Stimulated activated CD4-positive, alpha-beta T cell treated with anti-CD3 and anti-CD28 coated beads, Interleukin-12 subunit alpha, Interleukin-12 subunit beta, amount 100 ng/mL, for 4 hours (primary cell): ENCODE measurements at places on chromosomes 16 and 17.

DNA sequence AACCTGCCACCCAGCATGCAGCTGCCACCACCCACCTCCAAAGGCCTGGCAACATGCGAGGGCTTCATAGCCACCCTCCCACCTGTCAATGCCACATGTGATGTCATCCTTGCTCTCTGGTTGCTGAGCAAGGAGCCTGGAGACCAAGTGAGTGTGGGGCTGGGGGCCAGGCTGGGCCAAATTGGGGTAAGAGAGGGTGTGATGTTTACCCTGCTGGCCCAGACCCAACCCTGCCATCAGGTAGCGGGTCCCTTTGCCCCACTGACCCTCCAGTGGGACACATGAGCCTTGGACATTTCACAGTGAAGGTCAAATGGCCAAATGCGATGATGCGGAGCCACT lies 8.9 kb downstream of the ALOX15B start:
- DNase-seq: no peak

GRCh38 chr17:36793976-36794375 lies 143.3 kb upstream of the LHX1 start:
- DNase-seq: no peak

DNA sequence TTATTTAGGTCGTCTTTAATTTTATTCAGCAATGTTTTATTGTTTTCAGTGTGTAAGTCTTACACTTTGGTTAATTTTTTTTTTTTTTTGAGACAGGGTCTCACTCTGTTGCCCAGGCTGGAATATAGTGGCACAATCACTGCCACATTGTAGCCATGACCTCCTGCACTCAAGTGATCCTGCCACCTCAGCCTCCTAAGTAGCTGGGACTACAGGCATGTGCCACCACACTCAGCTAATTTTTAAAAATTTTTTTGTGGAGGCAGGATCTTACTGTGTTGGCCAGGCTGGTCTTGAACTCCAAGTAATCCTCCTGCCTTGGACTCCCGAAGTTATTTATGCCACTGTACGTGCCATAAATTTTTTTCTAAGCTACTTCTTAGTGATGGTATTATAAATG lies 14.5 kb downstream of the RPS6KB1 start:
- DNase-seq: no peak

GRCh38 chr16:16158741-16159374 lies 64.4 kb downstream of the ABCC6 start:
- no peak for DNase-seq

- no peak for DNase-seq
Measured at GRCh38 chr16:56711862-56712261, 18.1 kb upstream of the NUP93 start.

- DNase-seq: no peak
Measured at GRCh38 chr17:79979221-79979741, 56.4 kb downstream of the TBC1D16 start.

GRCh38 chr17:74679374-74679773 lies 33.3 kb downstream of the CD300LF start:
- no peak for DNase-seq

GRCh38 chr17:38960402-38960801 lies 6.8 kb downstream of the FBXO47 start:
- DNase-seq: no peak

DNA sequence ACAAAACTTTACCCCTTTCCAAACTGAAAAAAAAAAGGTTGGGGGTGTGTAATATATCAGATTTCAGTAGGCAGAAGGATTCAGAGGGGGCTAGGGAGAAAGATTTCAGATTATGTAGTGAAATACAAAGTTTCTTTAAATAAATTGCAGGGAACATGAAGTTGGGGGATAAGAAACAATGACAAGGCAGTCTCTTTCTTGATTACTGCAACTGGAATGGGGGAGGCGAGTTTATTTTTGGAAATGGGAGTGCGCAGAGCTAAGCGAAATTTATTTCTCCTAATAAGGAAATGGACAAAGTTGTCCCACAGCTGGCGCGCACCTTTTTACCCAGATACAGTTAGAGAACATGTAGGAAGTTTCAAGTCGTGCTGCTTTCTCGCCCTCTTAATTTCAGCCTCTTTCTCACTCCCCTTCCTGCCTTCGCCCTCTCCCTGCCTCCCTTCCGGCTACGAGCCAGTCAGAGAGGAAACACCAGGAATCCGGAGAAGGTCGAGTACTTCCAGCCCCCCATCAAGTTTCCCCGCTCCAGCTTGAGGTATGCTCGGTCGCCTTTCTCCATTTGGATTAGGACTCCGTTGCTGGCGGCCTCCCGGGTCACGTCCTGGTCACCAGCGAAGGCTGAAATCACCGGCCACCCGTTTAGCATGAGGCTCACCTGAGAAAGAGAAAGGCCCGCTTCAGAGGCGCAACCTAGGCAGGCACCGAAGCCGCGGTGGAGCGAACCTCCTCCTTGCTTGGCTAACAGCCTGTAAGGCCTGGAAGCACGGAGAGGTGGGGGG lies 2.5 kb downstream of the CBLN1 start:
- no peak for DNase-seq

DNA sequence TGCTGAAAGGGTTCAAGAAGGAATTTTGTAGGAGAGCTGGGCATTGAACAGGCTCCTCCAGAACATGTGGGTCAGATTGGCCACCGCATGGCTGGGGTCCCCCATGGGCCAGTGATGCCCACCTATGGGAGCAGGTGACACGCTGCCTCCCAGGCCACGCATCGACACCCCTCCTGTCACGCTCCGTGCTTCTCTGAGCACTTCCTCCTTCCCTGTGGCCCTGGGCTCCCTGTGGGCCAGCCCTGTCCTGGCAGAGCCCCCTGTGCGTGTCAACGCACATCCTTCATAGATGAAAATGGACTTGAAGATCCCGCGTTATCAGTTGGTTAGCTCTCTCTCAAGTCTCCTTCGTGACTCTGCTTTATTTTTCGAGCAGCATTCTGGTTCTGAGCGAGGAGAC lies 160.3 kb downstream of the RPTOR start:
- DNase-seq: no peak

DNA sequence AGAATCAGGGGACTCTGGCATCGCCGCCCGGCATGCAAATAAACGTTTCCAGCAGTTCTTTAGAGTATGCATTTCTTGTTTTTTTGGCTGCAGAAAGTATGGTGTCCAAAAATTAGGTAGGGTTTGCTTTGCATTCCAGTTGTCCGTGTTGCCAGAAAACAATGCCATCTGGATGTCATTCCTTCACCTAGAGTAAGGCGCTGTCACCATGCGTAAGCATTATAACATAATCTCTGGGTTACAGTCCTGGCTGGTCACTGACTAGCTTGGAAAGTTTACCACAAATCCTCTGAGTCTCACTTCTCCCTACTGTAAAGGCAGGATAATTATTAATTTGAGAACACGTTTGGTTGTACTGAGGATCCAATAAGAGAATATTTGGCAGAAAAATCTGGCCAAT lies 457.7 kb downstream of the XYLT1 start:
- DNase-seq: no peak

GRCh38 chr16:23433261-23433920 lies 19.6 kb downstream of the COG7 start:
- DNase-seq: no peak

DNA sequence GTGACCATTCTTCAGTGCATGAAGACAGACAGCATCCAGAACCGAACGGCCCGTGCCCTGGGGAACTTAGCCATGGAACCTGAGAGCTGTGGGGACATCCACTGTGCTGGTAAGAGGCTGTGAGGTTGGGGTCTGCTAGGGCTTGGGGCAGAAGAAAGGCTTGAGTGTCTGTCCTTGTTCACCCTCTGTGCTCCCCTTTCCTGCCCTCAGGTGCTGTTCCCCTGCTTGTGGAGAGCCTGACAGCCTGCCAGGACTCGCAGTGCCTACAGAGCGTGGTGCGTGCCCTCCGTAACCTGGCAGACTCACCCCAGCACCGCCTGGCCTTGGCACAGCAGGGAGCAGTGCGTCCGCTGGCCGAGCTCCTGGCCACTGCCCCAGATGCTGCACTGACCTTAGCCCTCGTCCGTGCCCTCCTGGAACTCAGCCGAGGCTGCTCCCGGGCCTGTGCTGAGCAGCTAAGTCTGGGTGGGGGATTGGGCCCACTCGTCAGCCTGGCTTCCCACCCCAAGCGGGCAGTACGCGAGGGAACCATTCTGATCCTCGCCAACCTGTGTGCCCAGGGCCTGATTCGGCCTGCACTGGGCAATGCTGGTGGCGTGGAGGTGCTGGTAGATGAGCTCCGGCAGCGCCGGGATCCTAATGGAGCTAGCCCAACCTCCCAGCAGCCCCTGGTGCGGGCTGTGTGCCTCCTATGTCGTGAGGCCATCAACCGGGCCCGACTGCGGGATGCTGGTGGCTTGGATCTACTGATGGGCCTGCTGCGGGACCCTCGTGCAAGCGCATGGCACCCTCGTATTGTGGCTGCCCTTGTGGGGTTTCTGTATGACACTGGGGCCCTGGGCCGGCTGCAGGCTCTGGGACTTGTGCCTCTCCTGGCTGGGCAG lies 2.9 kb downstream of the ARMC5 start:
- no peak for DNase-seq

DNA sequence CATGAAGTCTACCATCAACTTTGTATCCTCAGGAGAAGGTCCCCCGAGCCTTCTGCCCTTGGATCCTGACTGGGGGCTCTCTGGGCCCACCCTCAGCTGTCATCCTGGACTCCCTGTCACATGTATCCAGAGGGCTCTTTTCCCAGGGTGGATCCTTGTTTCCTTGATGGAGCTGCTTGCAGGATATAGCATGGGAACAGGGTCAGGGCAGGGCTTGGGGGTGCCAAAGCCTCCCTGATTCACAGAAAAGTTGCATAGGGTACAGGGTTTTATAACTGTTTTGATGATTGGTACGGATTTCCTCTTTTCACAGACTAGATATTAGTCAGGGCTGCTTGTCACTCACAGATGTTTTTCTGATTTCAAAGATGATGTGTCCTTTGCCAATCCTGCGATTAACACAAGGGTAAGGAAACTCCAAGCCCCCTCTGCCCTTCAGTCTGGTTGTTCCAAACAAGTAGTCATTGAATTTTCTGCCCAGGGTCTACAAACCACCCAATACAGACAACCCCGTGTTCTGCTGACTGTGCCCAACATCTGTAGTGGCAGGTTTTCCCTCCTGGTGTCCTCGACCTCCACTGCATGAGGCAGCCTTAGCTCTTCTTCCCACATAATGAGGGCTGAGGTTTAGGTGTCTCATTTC lies 20.6 kb upstream of the SLC35G3 start:
- no peak for DNase-seq

DNA sequence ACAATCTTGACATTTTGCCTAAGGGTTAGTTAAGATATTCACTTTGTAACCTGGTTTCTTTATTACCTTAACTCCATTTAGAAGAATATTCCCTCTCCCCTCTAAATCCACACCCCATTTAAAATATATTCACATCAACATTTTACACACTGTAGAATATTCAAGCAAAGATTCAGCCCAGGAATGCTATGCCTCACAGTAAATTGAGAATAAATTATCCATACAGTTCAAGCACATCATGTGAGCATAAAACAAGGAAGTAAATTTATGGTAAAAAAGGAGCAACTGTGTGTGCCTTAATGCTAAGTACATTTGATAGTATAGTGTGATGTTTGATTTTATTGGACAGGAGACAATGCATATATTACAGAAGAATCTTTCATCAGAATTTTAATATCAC lies 806.6 kb upstream of the KIF2B start:
- no peak for DNase-seq

GRCh38 chr16:75702242-75702641 lies 981 bp upstream of the DUXB start:
- DNase-seq: no peak

DNA sequence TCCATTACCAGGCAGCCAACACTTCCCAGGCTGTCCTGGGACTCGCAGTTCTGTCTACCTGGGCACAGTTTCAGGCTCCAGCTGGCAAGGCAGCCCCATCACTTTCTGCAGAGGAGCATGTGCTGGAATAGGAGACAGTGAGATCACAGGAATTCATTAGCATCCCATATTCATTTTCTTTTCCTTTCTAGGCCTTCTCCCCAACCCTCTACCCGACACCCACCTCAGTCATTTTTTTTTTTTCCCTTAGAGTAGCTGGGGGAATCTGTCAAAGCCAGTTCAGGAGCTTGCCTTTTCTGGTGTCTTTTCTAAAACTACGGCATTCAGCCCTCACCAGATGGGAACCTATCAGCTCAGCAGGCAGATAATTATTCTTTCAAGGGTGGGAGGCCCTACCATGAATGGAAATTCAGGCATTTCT lies 42.4 kb upstream of the FBXO47 start:
- no peak for DNase-seq

- no peak for DNase-seq
Measured at GRCh38 chr16:84600343-84601229, 17.3 kb downstream of the COTL1 start.

GRCh38 chr17:38354466-38354865 lies 2.8 kb downstream of the SOCS7 start:
- DNase-seq: no peak

- no peak for DNase-seq
Measured at GRCh38 chr16:983044-984030, 1.8 kb downstream of the SOX8 start.

DNA sequence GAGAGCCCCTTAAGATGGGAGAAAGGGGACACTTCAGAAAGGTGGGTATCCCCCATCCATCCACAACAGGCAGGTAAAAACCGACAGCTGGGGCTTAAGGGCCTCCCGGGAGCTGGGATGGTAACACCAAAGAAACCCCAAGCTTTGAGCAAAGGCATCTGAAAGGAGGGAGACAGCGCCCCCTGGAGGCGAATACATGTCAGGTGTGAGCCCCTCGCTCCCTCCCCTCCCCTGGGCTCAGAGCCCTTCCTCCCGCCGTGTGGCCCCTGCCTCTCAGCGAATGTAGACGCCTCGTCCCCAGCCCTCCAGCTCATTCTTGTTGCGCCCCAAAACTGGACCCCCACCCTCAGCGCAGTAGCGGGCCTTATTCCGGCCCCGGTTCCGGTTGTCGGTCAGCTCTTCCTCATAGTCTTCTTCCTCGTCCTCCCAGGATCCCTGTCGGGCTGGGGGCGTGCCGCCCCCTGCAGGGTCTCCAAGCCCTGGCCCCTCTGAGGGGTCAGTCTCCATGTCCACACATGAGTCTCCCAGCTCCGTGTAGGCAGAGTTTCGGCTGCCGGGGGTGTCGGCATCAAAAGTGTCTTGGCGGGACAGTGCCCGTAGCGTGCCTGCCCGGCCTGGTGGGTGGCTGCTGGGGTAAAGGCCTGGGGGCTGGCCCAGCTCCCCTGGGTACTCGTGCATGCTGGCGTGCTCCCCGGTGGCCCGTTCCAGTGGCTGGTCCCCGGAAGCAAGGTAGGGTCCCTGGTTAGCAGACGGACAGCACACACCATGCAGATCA lies 9.1 kb upstream of the ARL5C start:
- DNase-seq: peak; percentile 73

DNA sequence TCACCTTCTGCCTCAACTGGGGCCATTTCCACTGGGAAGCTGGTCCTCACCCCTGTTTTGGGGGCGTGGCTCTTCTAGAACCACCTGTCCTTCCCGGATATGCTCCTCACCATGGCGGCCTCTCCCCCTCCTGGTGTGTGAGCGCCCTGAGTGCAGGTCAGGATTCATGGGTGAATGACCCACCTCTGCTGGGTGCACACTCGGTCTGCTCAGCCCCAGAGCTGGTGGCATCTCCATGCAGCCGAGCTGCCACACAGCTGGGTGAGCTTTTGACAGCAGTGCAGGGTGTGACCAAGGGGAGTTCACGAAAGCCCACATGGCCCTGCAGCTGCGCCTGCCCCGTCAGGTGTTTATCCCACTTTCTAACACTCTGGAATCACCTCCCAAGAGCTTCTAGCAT lies 27.3 kb downstream of the GRIN2C start:
- no peak for DNase-seq

- no peak for DNase-seq
Measured at GRCh38 chr17:51853857-51854256, 304.7 kb downstream of the CA10 start.

- peak; percentile 76 for DNase-seq
Measured at GRCh38 chr17:76726776-76727718, at the start of gene METTL23. TSS of gene METTL23 (plus strand) at chr17:76726839. CDS start at chr17:76729711, 2,872 bp downstream.

- no peak for DNase-seq
Measured at GRCh38 chr17:66210208-66210574, 18.3 kb upstream of the CEP112 start.
